ENCODE measurements at places on chromosomes 2 and 18.

- no peak for DNase-seq
Observed at GRCh38 chr2:143258126-143258892, 129.1 kb downstream of the ARHGAP15 start.

DNA sequence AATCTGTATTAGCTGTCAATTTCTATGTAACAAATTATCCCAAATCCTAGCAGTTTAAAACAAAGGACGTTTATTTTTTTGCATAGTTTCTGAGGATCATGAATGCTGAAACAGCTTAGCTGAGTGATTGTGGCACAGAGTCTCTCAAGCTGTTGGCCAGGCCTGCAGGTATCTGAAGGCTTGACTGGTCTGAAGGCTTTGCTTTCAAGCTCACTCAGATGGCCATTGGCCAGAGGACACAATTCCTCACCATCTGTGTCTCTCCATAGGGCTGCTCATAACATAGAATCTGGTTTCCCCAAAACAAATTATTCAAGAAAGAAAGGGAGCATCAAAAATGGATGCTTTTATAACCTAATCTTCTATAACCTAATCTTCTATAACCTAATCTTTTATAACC lies 33.7 kb downstream of the UNC80 start:
- no peak for DNase-seq

DNA sequence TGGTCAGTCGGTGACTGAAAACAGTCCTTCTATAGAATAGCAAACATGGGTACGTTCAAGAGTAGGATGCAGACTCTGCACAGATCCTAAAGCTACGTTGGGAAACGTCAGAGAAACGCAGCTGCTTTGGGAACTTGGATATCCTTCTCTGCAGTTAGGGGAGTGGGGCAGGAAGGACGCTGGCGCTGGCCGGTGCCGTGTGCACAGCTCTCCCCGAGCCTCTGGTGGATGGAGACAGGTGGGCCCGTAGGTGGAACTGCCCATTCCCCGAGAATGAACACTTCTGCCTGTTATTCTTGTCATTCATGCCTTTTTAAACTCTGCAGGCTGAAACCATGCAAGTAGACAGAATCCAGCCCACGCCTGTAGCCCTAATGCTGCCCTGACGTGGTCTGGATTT lies 91.7 kb upstream of the MBOAT2 start:
- DNase-seq = no peak

GRCh38 chr2:99217929-99218501 lies 37.0 kb downstream of the MRPL30 start:
- DNase-seq = no peak

DNA sequence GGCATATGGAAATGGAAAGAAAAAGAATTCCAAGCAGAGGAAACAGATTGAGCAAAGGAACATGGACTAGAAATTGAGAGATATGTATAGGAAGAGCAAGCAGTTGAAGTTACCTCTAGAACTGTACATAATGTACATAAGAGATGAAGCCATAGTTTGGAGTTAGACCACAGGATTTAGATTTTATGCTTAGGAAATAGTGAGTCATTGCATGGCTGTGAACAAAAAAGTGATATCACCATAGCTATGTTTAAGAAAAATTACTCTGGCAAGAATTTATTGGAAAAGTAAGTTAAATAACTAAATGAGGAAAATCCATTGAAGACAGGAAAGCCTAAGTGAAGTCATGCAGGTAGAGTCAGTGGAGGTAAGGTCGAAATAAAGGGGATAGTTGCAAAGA lies 99.4 kb upstream of the GALNT5 start:
- DNase-seq = no peak

GRCh38 chr2:212547716-212548454 lies 9.3 kb upstream of the ERBB4 start:
- no peak for DNase-seq

GRCh38 chr2:69615078-69615625 lies 28.4 kb downstream of the AAK1 start:
- DNase-seq = no peak

- DNase-seq = no peak
Observed at GRCh38 chr2:141994066-141994465, 136.8 kb downstream of the LRP1B start.

DNA sequence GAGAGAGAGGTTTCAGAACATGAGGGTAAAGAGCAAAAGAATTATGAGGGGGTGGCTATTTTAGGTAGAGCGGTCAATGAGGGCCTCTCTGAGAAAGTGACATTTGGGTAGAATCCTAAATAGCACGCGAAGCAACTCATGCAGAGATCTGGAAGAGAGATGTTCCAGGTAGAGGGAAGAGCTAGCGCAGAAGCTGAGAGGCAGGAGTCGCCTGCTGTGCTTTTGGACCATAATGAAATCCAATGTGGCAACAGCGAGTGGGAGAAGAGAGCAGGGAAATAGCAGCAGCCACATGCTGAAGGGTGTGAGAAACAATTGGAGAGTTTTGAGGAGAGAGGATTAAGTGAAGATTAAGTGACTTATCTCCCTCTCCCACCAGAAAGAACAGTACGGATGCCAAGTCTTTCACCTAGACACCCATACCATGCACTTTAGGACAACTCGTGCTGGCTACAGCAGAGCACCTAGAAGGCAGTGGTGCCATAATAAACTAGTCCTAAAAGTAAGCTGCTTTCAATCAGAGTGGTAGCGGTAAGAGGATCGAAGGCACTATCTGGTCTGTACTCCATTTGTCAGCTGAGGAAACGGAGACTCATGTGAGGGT lies 129.7 kb downstream of the LRP2 start:
- DNase-seq = no peak

DNA sequence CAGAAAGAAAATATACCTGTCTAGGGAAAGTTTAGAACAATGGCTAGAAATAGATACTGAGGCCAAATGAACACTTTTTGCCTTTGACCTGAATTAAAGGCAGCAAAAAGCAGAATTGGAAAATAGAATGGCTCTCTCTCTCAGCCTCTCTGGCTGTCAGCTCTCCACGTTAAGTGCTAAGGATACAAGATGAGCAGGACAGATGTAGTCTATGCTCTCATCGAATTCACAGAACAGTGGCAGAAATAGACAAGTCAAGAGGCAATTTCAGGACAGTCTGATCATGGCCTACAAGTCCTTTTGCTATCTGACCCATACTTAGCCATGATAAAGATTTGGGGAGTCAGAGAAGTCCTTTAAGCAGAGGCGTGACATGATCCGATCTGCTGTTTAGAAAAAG lies 120.2 kb upstream of the CREB1 start:
- no peak for DNase-seq

Data from stimulated activated CD8-positive, alpha-beta memory T cell treated with anti-CD3 and anti-CD28 coated beads, Interleukin-4, amount 100 ng/mL, for 1 hour (primary cell).